NCI-H774 (cell line): ENCODE measurements at places on chromosomes 1 and 21.

DNA sequence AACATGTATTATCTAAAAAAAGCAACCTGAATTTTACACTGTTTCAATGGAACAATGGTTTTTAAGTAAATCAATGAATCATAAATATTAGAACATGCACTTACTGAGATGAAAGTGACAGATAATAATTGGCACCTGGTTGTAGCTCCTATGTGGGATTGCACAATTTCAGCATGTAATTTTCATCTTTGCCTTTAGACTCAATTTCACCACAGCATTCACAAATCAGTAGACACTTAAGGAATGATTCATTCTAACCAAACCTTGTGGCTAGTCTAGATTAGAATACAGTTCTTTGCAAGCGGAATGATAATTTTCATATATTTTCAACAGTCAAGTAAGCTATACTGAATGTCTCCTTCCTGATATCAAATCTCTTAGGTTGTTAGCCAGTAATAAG, 853.4 kb downstream of the KCNT2 start:
- DNase-seq: no peak

- no peak for DNase-seq
Measured at GRCh38 chr1:36352125-36352909, 28.9 kb upstream of the EVA1B start.

GRCh38 chr1:203557390-203557789, 63.4 kb downstream of the OPTC start:
- no peak for DNase-seq

DNA sequence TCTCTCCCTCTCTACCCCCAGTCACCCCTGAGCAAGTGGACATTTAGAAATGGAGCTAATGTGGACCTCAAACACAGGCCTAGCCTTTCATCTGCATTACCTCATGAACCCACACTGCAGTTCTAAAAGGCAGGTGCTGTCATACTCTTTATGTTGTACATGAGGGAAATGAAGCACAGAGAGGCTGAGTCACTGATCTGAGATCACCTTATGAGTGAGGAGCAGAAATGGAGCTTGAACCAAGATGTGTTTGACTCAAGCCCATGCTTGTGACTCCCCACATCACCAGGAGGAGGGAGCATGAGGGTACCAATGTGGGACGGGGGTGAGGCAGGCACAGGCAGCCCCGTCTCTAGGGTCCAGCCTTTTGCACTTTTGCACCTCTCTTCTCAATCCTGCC, 702.8 kb downstream of the PTPRU start:
- DNase-seq: peak; percentile 17

DNA sequence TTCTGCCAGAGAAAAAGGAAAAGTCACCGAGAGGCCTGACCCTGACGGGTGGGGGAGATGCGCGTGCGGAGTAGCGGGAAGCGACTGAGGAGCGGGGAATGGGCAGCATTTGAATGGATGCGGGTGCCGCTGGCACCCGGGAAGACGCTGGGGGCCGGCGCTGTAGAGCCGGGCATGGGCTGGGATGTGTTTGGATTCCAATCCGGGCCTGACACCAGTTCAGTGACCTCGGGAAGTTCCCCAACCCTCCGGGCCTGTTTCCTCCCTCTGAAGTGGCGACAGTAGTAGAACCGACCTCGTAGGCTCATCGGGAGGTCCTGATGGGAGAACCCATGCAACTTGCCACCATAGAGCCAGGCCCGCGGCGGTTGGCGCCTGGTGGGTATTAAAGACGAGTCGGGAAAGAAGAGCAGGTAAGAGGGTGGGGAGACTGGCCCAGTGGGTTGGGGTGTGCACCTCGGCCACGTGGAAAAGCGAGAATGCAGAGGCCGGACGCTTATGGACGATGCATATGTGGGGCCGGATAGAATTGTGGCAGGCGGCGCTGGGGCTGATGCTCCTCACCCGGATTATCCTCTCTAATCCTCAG, 642 bp upstream of the SLC16A1 start:
- no peak for DNase-seq

DNA sequence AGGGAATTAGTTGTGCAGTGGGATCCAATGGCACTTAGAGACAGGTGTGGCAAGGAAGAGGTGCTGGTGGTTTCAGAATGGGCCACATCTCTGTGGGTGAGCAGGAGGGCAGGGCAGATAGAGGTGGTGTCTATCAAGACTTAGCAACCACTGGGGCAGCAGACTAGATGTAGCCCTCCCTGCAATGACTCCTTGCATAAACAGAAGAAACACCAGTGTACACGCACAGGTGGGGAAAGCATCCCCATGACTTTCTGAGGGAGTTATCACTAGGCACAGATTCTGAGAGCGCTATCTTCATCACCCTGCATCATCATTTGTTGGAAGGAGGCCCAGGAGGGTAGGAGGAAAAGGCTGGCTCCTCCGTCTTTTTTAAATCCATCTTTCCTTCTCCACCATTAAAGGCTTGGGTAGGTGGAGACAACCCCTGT, 58.4 kb downstream of the PLXNA2 start:
- DNase-seq: no peak

DNA sequence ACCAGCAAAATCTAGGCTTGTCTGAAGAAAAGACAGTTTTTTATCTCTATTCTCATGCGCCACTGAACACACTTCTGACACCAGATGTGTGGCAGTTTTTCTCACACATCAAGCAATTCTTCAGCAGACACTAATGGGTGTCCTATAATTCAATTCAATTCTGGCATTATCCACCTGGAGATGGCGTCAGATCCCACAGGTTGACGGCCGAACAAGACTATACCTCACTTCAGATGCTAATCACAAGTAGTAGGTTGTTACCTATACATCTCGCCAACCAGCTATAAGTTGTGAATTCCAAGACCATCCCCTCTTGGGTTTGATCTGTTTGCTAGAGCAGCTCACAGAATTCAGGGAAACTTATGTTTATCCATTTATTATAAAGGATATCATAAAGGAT, 89.9 kb upstream of the ARTN start:
- DNase-seq: no peak

GRCh38 chr1:219573158-219573557, 39.7 kb downstream of the ZC3H11B start:
- no peak for DNase-seq

DNA sequence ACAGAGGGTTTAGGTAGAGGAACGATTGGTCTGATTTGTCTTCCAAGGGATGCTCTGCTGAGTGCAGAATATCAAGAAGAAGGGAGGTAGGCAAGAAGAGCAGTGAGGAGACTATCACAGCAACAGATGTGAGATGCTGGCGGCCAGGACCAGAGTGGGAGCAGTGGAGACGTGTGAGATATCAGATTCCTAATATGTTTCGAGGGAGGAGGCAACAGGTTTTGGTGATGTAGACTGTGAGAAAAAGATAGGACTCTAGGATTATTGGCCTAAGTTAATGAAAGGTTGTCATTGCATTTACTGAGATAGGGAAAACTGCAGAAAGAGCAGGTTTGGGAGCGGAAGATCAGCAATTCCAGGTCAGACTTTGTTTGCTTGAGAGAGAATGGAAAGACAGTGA, 182.9 kb downstream of the FMN2 start:
- DNase-seq: no peak

DNA sequence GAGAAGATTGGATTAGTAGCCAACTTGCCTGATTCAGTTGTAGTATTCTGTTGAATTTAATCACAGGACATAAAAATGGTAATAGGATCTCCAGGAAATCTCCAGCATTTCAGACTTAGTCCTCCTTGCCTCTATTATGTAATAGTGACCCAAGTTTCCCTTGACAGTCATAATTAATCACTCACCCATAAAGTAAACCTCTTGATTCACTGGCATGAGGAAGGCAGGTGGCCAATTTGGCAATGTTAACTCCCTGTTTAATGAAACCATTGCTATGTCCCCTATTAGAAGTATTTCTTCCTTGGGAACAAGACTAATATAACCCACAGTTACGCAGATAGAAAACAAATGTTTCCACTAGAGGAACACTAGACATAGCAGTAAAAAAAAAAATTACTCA, 604.8 kb upstream of the CXADR start:
- DNase-seq: peak; percentile 12

DNA sequence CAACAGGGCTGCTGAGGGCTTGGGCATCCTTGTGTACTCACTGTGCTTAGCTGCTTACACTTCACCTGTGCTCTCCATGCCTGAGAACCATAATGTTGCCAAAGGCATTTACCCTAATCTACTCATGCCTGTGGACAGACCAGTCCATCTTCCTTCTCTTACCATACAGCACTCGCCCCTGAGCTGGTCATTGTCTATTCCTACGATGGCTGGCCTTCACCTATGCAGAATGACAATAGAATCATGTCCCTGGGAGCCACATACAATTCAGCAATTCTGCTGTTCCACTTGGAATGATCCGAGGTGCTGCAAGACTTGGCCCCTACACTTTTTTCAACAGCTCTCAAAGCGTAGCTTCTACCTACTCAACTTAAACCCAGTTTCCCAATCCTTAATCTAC, 96.5 kb downstream of the PAPPA2 start:
- DNase-seq: no peak

DNA sequence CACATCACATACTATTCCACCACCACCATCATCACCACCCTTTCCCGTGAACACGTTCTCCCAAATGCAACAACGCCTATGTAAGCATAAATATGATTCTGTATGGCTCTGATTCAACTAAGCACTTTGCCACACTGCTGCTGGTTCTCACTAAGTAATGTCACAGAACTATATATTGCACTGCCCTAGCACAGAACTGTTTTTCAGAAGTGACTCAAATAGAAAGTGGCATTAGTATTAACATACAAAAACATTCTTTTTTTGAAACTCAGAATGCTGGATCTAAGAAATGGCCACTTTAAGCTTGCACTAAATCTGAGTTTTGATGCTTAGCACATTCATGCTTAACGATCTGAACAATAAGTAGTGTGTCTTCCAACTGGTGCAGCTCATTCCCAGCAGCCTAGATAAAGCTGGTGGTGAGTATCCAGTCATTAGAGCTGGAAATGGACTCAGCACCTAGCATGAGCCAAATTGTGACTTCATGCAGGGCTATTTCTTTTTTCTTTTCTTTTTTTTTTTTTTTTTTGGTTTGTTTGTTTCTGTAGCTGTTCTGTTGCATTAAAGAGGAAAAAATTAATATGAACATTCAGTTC, 46.2 kb upstream of the ZC3H11B start:
- no peak for DNase-seq

GRCh38 chr1:115456441-115456961, 118.5 kb upstream of the NGF start:
- DNase-seq: no peak

GRCh38 chr1:180908074-180908765, 4.5 kb upstream of the KIAA1614 start:
- DNase-seq: no peak

- DNase-seq: no peak
Measured at GRCh38 chr1:160742428-160743127, 3.5 kb downstream of the SLAMF7 start.

DNA sequence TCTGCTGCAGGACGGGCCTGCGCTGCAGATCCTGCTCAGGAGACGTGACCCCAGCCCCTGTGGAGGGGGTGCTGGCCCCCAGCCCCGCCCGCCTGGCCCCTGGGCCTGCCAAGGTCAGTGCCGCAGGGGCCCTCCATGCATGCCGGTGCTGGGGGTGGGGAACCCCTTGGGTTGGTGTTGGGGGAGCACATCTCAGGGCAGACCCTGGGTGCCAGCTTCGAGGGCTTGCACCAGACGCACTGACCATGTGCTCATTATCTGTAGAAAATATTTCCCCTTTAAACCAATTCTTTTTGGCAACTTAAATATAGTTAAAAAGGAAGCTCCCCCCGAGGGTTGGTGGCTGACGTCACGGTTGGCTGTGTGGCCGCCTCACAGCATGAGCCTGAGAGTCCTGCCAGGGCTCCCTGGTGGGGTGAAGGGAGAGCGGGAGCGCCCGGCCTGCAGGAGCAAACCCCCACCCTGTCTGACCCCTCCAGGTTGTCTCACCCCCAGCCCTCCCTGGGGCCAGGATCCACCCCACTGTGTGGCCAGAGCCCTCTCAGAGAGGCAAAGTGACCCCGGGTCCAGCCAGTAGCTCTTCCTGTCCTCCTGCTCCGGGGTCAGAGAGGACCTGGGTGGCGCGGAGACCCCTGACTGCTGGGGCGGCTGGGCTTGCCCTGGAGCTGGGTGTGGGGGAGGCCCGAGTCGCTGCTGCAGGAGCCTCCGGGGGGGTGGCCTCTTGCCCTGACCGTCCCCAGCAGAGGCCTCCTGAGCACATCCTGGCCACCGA, 5.3 kb upstream of the PFKL start:
- no peak for DNase-seq

DNA sequence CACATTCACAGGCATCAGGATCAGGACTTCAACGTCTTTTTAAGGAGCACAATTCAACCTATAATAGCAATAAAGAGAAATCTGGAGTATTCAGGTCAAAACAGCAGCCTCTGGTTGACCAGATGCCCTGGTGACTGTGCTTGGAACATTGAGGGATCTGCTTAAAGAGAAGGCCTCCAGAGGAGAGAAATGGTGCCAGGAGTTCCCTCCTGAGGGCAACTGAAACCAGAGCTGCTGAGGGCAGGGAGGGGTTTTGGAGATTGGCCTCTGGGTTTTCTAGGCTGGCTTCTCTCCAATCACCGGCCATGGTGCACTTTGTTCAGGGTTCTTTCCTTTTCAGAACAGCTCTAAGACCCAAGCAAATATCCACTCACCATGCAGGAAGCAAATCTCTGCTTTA, 190.7 kb upstream of the KIAA0040 start:
- no peak for DNase-seq

DNA sequence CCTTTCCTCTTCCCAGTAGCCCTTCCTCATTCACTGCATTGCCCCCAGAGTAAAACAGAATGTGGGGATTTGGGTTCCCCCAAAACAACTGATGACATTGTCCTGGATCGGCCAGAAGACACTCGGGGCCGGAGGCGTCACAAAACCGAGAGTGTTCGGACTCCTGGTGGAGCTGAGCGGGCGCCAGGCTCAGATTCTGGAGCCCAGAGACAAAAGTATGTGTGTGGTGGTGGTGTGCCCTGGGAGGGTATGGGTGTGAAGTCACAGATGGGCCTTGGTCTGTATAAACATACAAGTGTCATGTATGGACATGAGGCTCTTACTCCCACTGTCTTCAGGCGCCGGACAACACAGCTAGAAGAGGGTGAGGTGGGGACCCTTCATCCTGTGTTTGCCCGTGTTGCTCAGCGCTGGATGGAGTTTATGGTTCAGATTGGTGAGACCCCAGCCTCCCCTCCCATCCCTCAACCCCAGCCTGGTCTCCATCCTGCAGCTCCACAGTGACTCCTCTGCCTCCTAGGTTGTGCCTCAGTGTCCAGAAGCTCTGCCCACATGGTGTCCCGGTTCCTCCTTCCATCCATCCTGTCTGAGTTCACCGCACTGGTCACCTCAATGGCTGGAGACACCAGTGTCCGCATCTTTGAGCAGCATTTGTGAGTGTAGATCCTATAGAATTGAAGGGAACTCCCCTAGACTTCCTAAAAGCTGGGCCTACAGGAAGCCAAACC, 12.4 kb downstream of the HYI start:
- no peak for DNase-seq

DNA sequence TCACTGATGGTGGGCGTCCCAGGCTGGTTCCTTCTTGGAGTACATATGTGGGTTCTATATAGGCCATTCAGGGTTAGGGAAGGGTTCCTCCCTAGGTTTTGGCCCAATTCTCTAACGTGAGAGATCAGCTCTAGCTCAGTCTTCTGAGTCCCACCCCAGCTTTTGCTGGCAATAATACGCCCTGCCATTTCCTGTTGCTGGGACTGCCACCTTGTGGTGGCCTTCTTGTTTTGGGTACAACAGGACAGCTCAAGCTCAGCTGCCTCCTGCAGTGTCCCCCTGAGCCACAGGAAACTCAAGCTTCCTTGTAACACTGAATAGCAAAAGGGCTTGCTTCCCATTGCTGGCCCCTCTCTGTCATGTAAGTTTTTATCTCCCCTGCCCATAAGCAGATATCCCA, 77.8 kb downstream of the BACH1 start:
- DNase-seq: no peak
